Upper lobe of left lung (tissue), 6 donors: ENCODE measurements at places on chromosomes 5 and 9. TPM values are rescaled to one million over a fixed set of nuclear protein-coding genes. Genes with fewer than 3 reads are reported as not detected.

- no peaks in the 10 kb centered on the region for H3K27me3 ChIP-seq
- H3K4me3 ChIP-seq = no peak overlapping the region
- no peak for DNase-seq
- no peaks in the 10 kb centered on the region for H3K36me3 ChIP-seq
Observed at GRCh38 chr5:57436586-57436985, 46.0 kb downstream of the ACTBL2 start.

DNA sequence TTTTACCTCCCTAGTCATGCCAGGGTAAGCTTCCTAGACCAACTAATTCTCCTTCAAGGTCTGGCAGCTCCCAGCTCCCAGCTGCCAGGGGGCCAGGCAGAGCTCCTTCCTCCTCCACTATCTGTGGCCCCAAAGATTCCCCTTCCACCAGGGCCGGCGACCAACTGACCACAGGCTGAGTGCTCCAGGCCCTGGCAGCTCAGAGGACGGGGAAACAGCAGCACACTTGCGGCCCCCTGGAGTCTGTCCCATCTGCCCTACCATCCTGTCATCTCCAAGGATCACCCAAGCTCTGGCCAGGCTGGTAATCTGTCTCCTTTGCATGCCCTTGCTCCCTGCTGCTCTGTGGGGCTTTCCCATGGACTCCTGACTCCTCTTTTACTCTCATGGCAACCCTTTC, 31.2 kb upstream of the BASP1 start:
- H3K27ac ChIP-seq = peak overlapping the region; percentile 54
- H3K4me3 ChIP-seq = no peak overlapping the region
- peaks cover 15% of the 10 kb centered on the region for H3K4me1 ChIP-seq
- no peaks in the 10 kb centered on the region for H3K27me3 ChIP-seq

DNA sequence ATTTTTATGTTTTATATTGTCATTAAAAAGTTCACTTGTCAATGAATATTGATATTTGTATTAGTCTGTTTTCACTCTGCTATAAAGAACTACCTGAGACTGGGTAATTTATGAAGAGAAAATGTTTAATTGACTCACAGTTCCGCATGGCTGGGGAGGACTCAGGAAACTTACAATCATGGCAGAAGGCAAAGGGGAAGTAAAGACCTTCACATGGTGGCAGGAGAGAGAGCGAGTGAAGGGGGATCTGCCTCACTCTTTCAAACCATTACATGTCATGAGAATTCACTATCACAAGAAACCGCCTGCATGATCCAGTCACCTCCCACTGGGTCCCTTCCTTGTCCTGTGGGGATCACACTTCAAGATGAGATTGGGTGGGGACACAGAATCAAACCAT, 27.4 kb downstream of the SRD5A1 start:
- no peaks in the 10 kb centered on the region for H3K4me1 ChIP-seq
- DNase-seq = no peak
- H3K4me3 ChIP-seq = no peak overlapping the region
- no peaks in the 10 kb centered on the region for H3K27me3 ChIP-seq

DNA sequence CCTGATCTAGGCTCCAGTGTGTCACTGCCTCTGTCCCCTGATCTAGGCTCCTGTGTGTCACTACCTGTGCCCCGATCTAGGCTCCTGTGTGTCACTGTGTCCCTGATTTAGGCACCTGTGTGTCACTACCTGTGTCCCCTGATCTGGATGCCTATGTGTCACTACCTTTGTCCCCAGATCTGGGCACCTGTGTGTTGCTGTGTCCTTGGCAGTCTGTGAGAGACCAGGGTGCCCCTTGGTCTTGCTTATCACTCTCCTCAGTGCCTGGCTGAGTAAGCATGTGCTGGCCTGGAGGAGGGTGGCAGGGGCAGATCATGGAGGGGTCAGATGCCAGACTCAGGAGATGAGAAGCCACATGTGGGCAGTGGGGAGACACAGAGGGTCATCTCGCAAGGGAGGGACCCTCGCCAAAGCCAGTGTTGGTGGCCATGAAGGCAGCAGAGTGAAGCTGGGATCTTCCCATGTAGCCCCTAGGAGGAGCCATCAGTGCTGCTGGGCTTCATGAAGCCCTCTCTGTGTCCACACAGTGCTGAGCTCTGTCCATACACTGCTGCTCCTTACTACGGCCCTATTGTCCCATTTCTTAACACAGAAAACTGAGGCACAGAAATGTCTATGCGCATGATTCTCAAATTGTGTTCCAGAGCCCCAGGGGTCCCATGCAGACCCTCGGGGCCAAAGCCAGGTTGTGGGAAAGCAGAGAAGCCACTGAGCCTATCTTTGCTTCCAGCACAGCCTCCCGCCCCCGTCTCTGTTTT, 15.5 kb downstream of the OLFML2A start:
- no peak overlapping the region for H3K4me3 ChIP-seq
- peak overlapping the region; percentile 73 for H3K27ac ChIP-seq
- H3K4me1 ChIP-seq = peaks cover 23% of the 10 kb centered on the region
- DNase-seq = no peak

Gene HNRNPH1
- total RNA-seq = 411 TPM

Gene OMD
- 8.1 TPM for total RNA-seq

Gene RLN1
- total RNA-seq = not detected

Gene ZFAND5
- 348 TPM for total RNA-seq

Gene PLPP7
- total RNA-seq = 2.1 TPM
